MCF 10A (cell line): ENCODE measurements at places on chromosomes 2 and 18.
A peak's percentile ranks its signal among the peaks of the same experiment; 100 is the strongest.

- DNase-seq = no peak
Measured at GRCh38 chr2:169324581-169325260, 37.6 kb downstream of the LRP2 start.

DNA sequence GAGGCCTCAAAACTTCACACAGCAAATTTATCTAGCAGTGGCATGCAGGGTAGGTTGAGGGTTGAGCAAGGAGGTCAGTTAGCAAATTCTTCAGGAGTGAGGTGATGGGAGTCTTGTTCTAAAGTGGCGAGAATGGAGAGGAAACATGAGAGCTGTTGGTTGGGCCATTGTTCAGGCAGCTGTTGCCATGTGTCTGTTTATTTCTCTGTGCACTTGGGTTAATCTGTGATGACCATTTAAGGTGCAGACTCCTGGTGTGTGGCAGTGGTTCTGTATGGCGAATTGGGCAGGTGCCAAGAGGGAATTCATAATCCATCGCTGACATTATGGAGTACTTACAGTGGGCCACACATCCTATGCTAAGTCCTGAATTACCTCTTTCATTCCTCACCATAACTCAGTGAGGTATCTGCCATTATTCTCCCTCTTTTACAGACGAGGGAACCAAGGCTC is 30.4 kb downstream of the TMEM178A start:
- no peak for DNase-seq

GRCh38 chr2:46704593-46704992 is 211.0 kb downstream of the MCFD2 start:
- DNase-seq = no peak

GRCh38 chr2:196989496-196989895 is 63.0 kb upstream of the PGAP1 start:
- no peak for DNase-seq

DNA sequence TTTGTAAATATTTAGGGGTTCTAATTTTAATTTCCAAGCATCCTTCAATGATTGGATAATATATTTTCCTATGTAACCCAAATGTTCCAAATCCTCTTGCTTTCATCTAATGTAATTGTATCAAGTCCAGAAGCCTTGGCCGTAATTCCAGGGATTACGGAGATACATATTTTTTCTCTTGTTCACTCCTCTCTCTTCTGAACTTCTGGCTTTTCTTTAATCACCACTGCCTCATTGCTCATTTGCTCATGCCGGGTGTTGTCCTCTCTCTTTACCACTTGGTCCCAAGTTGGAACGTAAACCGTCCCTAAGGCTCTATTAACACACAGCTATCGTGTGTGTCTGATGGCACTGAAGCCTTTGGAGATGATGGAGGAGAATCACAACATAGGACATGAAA is 188.7 kb upstream of the COL3A1 start:
- DNase-seq = no peak

DNA sequence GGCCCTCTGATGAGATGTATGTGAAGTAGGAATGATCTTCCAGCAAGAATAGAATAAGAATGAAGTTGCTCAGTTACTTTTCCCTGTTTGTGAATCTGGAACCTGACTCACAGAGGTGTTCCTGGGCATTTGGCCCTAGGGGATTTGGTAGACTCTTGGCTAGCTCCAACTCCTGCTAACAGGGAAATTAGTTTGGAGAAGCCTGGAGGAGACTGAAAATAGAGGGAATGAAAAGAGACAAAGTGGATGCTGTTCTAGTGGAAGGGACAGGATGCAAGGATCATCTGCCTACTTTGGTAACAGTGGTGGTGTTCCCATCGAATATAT is 19.6 kb downstream of the TMEM17 start:
- peak; percentile 49 for DNase-seq

DNA sequence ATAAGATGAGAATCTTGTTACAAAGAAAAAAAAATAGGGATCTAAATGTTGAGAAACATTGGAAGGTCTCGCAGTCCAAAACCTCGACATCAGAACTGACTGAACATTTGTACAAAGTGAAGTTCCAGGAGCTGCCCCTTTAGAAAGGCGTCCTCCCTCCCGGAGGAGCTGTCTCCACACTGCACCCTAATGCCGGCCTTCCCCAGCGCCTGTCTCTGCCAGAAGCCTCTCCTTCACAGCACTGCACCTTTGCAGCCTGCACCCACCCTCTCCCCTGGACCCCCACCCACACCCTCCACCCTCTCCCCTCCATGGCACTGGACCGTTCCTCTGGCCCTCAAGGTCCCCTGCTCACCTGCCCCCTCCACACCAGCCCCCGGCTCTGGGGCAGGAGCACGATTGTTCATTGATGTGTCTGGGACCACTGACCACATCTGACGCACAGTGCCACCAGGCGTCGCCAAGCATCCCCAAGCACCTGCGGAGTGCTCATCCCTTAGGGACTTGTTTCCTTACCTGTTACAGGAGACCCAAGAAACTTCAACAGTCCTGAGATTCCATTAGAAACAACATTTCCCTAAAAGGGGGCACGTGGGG is 90.3 kb upstream of the SNTG2 start:
- DNase-seq = no peak

- DNase-seq = no peak
Measured at GRCh38 chr2:204967199-204967960, 422.1 kb downstream of the PARD3B start.

GRCh38 chr18:44819944-44820510 is 139.3 kb downstream of the SETBP1 start:
- no peak for DNase-seq

DNA sequence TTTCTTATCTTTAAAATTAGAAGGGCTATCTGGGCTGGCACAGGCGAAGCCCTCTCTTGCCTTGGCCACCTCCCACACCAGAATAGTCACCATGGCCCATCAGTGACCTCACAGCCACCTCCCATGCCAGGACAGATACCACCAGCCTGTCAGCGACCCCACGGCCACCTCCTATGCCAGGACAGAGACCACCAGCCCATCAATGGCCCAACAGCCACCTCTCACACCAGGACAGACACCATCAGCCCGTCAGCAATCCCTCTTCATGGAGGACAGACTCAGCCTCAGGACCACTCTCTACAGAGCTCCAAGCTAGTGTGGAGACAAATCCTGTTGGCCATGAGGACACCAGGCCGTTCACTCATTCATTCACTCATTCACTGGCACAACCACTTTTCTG is 74.6 kb downstream of the ASB1 start:
- DNase-seq = no peak

GRCh38 chr18:12628706-12629702 is 28.9 kb downstream of the SPIRE1 start:
- peak; percentile 52 for DNase-seq

GRCh38 chr2:224401641-224402342 is at the start of gene FAM124B:
Gene FAM124B, minus strand, starts transcription at chr2:224402107. Its CDS starts 339 bp downstream, at chr2:224401768.
- no peak for DNase-seq

GRCh38 chr2:71531522-71532047 is 78.2 kb downstream of the DYSF start:
- DNase-seq = peak; percentile 58

DNA sequence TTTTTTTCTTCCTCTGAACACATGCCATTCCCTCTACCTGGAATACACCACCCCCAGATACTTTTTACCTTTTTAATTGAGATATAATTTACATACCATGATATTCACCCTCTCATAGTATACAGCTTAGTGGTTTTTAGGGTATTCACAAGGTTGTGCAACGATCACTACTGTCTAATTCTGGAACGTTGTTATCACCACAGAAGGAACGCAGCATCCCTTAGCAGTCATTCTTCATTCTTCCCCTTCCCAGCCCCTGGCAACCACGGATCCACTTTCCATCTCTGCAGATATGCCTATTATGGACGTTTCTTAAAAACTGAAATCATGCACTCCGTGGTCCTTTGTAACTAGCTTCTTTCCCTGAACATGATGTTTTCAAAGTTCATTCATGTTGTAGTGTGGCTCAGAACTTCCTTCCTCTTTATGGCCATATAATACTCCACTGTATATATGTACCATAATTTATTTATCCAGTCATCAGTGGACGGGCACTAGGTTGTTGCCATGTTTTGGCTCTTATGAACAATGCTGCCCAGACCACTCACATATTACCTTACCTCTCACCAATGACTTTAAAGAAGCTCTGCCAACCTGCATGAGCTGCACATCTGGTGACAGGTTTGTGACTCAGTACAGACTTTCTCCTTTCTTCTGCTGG is 168.9 kb downstream of the CTIF start:
- DNase-seq = no peak

GRCh38 chr2:54575379-54575888 is 119.3 kb downstream of the SPTBN1 start:
- DNase-seq = peak; percentile 96

DNA sequence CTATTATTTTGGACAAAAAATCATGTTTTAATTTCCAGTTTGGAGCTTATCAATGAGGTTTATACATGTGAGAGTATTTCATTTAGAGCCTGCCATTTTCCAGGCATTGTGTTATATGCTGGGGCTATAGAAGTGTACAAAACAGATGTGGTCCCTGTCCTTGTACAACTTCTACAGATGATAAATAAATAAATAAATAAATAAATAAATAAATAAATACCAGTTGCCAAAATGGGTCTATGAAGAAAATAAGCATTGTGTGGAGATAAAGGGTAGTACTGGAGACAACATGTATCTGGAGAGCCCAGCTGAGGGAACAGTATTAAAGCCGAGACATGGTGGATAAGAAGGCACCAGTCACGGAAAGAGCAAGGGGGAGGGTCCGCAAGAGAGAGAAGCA is 210.0 kb downstream of the SS18 start:
- DNase-seq = no peak

- DNase-seq = no peak
Measured at GRCh38 chr2:149331023-149331400, 625 bp downstream of the LYPD6 start.

DNA sequence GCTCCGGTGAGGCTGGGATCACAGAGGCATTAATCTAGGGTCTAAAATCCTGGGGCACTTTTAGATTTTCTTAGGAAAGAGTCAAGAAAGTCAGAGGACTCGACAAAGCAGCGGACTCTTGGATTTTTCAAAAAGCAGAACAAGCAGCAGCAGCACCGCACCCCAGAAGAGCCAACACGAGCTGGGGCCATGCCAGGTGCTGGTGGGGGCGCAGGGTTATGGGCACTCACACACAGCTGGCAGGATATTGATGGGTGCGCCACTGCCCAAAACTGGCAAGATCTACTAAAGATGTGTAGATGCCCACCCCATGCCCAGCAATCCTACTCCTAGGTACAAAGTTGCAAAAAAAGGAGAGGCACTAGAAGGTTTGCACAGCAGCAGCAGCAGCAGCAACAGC is 33.9 kb upstream of the SEMA4C start:
- DNase-seq = no peak

GRCh38 chr2:107407017-107407416 is 419.7 kb upstream of the RGPD4 start:
- DNase-seq = no peak

DNA sequence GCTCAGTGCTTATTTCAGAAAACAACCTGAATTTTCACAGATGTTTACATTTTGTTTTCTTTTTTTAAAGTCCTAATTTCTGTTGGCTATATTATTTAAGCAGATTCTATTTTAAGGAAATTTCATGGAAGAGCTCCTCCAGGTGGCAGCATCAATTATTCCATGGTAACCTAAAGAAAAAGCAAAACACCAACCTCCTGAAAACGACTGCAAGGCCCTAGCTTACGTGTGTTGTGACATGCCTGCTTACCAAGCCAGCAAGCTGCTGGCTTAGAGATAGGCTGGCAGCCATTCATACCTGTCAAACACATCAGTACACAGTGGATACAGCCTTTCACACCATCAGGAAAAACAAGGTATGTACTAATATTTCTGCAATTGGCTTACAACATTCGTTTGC is 64.9 kb downstream of the LPIN2 start:
- peak; percentile 48 for DNase-seq

GRCh38 chr18:55764386-55764785 is 176.4 kb upstream of the TCF4 start:
- no peak for DNase-seq

GRCh38 chr2:99772591-99773331 is 282.9 kb upstream of the REV1 start:
- no peak for DNase-seq

GRCh38 chr2:45794134-45794617 is 142.7 kb downstream of the PRKCE start:
- no peak for DNase-seq

- DNase-seq = no peak
Measured at GRCh38 chr2:8478471-8478793, 203.4 kb upstream of the ID2 start.
